ENCODE measurements at places on chromosomes 12 and 14.

DNA sequence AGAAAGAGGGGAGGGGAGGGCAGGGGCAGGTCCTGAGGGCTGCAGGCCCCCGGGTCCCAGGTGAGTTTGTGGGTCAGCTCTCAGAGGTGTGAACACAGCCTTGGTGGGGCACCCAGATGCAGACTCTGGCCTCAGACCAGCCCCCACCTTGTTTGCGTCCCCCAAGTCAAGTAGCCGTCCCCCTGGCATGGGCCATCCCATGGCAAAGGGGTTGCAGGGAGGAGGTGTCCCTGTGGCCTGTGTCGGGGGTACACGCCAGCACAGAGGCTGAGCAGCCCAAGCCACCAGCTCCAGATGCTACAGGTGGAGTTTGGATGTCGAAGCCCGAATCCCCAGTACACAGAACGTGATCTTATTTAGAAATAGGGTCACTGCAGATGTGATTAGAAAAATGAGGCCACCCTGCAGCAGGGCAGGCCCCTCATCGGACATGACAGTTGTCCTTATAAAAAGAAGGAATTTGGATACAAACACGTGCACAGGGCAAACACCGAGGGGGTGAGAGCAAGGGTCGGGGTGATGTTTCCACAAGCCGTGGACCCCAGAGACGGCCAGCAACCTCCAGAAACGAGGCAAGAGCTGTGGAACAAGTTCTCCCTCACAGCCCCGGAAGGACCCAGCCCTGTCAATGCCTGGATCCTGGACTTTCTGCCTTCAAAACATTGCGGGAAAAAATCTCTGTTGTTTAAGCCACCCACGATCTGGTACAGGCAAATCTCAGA, 141.2 kb upstream of the C14orf180 start:
- no peak for DNase-seq

DNA sequence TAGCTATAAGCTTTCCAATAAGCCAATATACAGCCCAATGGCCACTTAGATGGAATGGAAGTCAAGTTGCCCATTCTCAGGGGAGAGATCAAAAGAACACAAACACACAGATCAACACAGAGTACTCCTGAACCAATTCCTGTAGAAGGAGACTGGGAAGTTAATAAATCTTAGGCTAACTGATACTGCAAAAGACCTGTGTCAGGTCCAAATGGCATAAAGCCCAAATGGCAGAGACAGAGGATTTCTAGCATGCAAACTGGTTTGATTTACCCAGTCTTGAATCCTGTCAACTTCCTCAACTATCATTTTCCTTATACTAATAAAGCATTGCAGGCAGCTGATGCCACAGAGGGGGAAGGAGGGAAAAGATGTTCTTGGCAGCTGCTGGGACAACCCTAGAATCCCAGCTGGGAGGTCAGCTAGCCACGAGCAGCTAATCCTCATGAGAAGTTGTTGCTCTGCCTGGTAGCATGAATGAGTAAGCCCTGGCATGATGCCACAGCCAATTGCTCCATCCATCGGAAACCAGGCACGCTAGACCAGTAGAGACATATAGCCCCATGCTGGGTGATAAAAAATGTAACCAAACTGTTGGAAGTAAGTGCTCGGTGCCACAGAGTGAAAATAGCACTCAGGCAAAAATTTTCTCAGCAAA, 26.2 kb downstream of the ANG start:
- DNase-seq: no peak

- DNase-seq: no peak
These were observed 50.5 kb downstream of the IRF2BPL start for GRCh38 chr14:76977793-76978720.

DNA sequence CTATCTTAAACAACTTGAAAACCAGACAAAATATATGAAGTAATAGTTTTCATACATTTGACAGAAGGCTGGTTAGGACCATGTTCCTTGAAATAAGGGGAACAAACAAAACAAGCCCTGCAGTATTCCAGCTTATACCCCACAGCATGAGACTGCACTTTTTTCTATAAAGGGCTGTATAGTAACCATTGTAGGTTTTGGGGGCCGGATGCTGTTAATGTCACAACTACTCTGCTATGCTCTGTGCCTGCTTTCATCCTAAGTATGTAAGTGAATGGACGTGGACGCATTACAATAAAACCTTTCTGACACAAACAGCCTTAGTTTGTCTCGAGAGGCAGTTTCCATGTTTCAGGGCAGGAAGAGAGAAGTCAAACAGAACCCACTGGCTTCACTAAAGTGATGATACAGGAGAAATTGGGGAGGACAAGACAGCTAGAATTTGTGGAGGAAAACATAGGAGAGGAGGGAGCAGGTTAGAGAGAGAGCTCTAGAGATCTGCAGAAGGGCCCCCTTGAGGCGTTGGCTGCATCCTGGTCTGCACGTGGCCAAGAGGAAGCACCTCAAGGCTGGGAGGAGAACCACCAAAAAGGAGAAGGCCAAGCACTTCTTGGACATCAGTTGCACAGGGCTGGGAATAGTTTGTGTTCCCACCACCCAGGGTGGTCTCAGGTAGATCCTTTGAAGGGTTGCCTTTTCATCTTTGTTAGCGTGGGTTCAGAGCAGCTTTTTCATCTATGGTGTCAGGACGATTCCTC, 63.7 kb downstream of the TRAF3 start:
- no peak for DNase-seq

GRCh38 chr14:52013984-52014600, 24.7 kb downstream of the RTRAF start:
- DNase-seq: no peak

- no peak for DNase-seq
These were observed 119.6 kb upstream of the COCH start for GRCh38 chr14:30754778-30755177.

DNA sequence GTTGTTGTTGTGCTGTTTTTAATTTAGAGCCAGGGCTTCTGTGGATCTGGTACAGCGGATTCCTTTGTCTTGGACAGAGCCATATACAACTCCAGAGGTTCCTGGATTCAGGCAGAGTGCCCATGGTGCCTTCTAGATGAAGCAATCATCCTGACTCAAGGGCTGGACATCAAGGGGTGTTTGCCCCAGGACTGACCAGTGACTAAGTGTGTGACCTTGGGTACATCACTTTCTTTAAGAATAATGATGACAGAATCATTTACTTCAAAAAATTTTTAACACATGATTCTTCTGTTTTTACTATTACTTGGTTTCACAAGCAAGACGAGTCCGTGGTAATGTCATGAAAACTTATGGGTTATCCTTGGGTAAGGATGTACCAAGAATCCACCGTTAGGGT, 397.3 kb downstream of the ZFP36L1 start:
- no peak for DNase-seq

DNA sequence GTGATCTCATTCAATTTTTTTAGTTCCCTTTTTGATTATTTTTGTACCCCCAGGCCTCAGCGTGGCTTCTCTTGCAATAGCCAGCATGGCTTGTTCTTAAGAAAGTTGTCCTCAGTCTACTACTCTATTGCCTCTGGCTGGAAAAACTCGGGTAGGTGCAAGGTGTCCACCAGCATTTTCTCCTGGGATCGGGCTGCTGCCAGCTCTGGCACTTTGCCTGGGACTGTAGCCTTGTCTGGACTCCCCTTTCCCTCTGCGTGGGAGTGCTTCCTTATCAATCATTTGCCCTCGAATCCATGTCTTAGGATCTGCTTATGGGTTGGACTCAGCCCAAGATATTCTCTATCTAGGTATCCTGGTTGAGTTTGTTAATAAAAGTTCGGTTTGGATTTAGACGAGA, 773.4 kb downstream of the DIO2 start:
- DNase-seq: no peak

DNA sequence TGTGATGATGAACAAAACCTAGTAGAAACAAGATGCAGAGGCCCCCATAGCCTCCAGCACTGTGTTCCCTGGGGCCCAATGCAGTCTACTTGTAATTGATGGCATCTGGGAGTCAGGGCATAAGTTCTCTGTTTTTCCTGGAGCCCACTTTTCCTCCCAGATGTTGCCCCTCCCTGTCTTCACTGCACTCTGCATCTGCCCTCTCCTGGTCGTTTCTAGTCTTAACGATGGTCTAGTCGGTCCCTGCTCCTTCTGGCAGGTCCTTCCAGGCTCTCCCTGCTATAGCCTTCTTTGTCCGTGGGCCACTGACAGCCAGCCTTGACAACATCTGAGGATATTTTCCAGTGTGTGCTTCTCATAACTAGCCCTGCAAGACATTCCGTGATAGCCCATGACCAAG, 208.3 kb downstream of the GXYLT1 start:
- DNase-seq: no peak

- DNase-seq: no peak
These were observed 4.9 kb upstream of the HDAC7 start for GRCh38 chr12:47824635-47825034.

GRCh38 chr14:32345311-32345791, 16.3 kb downstream of the AKAP6 start:
- no peak for DNase-seq

- no peak for DNase-seq
These were observed 6.3 kb downstream of the SLC7A8 start for GRCh38 chr14:23177181-23177580.

DNA sequence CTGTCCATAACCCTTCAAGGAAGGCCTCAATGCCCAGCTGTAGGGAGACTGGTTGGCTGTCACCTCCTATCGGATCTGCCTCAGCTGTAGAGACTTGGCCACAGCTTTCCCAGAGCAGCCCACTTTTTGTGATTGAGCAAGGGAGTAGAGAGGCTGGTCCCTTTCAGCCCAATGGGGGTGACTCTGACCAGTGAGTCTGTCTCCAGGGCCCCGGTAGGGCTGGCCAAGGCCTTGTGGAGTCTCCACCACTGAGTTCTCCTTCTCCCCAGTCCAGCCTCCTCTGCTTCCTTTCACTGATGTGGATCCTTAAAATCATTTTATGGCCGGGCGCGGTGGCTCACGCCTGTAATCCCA, 14.5 kb upstream of the HPD start:
- no peak for DNase-seq

All from HTR-8/SVneo (cell line).